Activated CD4-positive, alpha-beta T cell treated with anti-CD3 and anti-CD28 coated beads, Interleukin-2, amount 50 U/mL, for 24 hours (primary cell): ENCODE measurements at places on chromosomes 3 and 15.

DNA sequence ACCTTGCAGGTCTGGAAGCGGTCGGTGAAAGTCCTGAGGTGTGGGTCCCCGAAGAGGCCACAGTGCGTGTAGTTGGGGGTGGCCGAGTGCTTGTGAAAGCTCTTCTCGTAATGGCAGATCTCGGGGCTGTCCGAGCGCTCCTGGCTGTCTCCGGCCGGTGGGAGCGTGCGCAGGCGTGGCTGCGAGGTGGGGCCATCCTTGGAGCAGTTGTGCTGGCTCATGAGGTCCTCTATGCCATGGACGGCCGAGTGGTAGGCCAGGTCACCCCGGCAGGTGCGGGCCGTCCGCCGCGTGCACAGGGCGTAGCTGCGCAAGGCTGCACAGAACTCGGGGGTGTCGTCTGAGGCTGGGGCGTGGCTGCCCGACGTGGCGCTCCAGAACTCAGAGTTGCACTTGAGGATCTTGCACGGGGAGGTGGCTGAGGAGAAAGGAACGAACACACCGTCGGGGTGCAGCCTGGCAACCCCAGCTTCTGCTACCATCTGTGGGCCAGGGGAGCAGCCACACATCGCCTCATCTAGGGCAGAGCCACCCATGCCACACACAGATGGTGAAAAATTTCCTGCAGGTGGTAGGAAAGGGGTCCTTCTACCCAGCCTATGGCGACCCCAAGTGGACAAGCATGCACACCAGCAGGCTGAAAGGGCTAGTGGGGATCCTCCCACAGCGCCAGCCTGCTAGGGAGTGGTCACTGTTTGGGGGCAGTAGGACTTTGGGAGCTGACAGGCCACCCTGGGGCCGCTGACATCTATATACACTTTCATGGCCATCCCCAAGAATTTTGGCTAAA lies 36.7 kb downstream of the RGMA start:
- DNase-seq = no peak

DNA sequence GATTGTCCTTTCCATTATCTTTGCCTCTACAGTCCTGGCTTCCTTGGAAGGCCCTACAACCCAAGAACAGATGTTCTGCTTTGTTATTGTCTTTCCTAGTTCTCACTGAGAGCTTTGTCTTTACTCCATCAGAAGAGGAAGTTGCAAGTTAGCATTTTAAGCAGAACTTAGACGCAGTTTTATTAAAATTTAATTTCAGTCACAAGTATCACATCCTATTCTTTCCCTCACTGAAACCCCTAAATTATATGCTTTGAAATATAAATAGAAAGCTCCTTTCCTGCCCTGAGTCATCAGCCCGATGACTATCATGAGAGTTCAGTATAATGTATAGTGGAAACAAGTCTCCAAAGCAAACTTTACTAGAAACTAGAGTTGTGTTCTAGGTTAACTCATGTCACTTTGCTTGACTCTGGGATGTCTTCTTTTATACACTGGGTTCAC lies 291.2 kb upstream of the RBMS3 start:
- no peak for DNase-seq

- no peak for DNase-seq
Measured at GRCh38 chr3:54999159-54999558, 71.3 kb upstream of the LRTM1 start.

DNA sequence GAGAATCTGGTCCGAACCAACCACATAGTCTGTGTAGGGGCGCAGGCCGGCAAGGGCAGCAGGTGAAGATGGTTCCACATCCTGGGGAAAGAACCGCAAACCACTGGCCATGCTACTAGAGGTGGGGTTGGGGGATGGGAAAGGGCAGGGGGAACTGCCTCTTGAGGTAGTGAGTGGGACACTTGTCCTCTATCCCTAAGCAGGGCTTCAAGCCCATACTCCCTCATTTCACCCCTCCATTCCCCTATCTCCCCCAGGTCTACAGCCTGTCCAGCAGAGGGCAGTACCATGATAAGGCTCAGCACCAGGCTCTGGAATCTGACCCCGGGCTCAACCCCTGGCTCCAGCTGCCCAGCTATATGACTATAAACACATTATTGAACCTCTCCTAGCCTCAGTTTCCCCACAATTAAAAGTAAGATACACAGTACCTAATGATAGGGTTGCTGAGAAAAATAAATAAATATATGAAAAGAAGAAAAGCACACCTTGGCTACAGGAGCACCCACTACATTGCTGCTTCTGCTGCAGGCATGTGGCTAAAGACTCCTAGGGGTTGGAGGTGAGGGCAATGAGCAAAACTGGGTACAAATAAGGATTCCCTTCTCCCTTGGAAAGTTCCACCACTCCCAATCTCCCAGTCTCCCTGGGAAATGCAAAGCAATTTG lies 6.3 kb downstream of the GORASP1 start:
- peak; percentile 40 for DNase-seq

DNA sequence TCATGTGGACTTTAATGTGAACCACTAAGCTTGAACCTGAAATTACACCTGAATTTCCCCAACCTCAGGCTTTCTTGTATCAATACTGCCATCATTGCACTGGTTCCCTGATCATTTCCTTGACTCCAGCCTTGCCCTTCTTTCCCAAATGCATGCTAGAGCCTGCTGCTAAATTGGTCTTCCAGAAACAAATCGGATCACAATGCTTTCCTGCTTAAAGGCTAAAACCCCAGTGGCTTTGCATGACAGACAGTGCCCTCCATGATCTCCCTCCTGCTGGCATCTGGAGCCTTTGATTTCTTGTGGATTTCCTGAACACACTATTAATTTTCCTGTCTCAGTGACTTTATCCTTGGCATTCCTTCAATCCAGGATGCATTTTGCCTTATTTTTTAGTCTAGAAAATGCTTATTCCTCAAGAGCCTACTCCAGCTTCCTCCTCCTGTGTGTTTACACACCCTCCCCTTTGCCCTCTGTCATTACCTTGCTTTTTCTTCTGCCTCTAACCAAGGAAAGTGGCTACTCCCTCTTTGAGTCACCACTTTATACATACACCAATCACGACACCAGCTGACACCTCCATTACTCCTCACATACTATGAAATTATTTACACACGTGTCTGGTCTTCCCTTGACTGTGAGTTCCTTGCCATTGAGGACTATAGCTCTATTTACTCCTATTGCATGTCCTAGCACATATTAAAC lies 214.6 kb downstream of the KCNAB1 start:
- no peak for DNase-seq

DNA sequence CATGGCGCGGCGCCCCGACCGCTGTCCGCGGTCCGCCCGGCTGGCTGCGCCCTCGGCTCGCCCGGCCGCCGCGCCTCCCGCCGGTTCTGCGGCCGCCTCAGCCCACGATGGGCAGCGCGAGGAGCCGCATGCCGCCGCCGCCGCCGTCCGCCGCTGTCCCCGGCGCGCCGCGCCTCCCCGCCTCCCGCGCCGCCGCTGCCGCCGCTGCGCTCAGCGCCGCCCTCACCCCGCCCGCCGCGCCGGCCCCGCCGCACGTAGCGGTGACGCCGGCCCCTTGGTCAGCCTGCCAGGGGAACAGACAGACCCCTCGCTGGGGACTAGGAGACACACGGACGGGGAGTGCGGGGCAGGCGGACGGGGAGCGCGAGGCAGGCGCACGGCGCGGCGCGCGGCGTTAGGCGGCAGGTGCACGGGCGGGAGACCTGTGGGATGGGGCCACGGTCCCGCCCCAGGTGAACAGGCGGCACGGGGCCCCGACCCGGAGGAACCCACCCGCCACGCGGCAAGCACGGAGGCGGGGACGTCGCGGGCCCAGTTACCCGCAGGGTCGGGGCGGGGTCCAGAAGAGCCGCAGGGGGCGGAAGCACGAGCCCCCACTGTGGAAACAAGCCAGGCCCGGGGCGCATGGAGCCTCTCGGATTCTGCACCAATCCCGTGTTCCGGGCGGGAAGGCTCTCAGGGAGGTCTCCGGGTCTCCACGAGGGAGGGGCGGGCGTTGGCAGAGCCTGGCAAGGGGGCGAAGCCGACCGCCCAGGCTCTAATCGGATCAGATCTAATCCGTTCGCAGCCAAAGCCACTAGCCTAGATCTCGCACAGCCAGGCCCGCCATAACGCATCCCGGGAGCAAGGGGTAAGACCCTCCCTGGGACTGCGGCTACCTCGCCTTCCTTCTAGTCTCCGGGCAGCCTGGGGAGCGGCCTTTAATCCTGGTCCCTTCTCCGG lies at the start of gene CSPG5:
Gene CSPG5 (minus strand): TSS at position 175 of the 942 bp plus-strand sequence. CDS start 172 bp downstream, at position 3.
- no peak for DNase-seq

GRCh38 chr15:66789029-66790025 lies 87.3 kb downstream of the SMAD6 start:
- no peak for DNase-seq

GRCh38 chr15:59833366-59833765 lies 144.2 kb upstream of the BNIP2 start:
- DNase-seq = no peak

DNA sequence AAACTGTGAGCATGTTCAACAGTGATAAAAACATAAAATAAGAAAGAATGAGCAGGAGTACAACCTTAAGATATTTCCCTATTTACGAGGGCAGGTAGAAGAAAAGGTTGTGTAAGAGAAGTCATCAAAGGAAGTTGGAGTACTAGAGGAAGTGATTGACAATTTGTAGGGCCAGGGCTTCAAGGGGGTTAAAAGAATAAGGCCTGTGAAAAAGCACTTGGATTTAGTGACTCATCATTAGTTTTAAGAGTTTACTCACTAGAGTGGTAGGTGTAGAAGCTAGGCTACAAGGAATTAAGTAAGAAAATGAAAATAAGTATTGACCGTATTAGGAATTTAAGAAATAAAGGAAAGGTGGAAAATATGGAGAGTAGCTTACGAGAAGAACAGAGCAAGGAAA lies 23.6 kb downstream of the KCNMB3 start:
- DNase-seq = no peak

GRCh38 chr3:79326642-79327041 lies 441.2 kb downstream of the ROBO1 start:
- no peak for DNase-seq

DNA sequence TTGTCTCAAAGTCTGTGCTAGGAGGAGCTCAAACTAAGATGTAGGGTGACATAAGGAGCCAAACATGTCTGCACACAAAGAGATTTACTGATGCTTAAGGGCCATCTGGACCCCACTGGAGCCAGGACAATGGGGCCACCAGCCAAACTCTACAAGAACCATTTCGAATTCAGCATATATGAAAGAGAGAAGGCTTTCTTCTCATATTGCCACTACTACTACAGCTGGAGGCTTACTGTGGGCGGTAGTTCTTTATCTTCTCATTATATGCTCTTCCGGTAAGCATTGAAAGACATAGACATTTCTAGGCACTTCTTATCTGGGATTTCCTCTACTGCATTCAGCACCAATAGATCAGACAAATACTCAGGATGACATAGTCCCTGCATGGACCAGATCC lies 404.4 kb upstream of the PROK2 start:
- DNase-seq = no peak

GRCh38 chr3:144636833-144637232 lies 665.2 kb downstream of the DIPK2A start:
- DNase-seq = no peak

GRCh38 chr3:47715928-47716327 lies 65.8 kb downstream of the SMARCC1 start:
- DNase-seq = no peak

DNA sequence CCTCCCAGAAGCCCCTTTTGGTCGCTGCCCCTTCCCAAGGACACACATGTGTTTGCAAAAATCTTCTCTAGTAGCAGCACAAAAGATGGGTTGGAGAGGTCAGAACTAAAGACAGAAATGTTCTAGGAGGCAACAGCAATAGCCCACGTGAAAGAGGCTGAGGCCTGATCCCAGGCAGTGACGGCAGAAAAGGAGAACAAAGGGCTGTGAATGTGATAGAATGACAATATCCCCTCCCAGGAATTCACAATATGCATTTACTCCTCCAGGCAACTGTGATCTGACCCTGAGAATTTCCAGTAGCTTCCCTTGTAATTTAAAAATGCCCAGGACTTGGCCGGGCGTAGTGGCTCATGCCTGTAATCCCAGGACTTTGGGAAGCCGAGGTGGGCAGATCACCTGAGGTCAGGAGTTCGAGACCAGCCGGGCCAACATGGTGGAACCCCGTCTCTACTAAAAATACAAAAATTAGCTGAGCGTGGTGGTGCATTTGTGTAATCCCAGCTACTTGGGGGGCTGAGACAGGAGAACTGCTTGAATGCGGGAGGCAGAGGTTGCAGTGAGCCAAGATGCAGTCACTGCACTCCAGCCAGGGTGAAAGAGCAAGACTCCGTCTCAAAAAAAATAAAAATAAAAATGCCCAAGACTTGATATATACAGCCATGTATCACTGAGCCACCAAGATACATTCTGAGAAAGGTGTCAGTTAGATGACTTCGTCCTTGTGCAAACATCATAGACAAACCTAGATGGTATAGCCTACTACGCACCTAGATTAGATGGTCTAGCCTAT lies 43.6 kb upstream of the PIAS1 start:
- no peak for DNase-seq
